ENCODE measurements at places on chromosomes 2 and 18.

- DNase-seq: no peak
These were observed 30.4 kb downstream of the HDAC4 start for GRCh38 chr2:239370403-239370802.

GRCh38 chr2:169221745-169222369 is 140.5 kb downstream of the LRP2 start:
- no peak for DNase-seq

DNA sequence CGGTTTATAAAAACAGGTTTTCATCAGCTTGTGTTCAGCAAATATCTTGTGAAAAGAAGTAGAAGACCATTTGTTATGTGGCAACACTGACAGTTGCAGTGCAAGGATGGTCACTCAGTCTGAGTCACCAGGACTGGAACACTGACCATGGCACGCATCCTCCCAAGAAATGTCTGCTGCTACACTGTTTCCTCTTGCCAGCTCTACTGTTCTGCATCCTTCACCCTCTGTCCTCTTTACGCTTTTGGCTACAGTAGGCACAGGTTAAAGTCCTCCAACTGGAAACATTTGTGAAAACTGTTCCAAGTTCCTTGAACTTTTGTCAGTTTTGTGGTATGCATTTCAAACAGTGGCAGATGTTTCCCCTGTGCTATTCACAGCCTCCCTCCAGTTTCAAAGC is 39.4 kb downstream of the OSR1 start:
- no peak for DNase-seq

GRCh38 chr2:177432703-177433102 is 40.1 kb downstream of the AGPS start:
- DNase-seq: no peak

- DNase-seq: no peak
These were observed 224.1 kb downstream of the PAX3 start for GRCh38 chr2:222074674-222075073.

DNA sequence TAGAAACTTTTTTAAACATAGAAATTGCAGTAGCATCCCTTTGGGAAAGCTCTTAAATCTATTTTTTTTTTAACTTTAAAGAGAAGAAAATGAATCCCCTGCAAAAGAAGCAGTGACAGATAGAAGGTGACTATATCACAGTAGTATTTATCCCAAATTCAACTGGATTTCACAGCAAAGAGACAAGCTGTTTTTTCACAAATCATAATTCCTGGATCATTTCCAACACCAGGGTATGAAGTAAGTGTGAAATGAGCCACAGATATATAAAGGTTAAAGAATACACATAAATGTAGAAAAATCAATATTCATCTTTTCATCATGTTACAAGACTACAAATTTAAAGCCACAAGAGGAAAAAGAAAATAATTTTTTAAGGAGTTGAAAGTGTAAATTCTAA is 1404.9 kb upstream of the NXPH2 start:
- DNase-seq: no peak

DNA sequence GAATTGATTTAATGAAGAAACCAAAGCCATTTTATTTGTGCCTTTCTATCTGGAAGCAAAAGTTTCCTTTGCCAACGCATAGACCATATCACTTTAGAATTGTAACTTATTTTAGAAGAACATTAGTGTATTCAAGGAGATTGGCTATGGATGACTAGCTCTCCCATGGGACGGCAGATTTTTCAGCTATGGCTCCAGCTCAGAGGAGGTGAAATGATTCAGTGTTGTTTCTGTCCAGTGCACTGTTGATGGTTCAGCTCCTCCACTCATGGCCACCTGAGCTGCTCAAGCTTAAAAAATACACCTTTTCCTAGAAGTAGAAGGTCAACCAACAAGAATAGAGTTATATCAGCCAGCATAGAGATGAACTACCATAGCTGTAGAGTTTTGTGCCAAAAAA is 1597.5 kb upstream of the PIK3C3 start:
- DNase-seq: no peak

- peak; percentile 55 for DNase-seq
These were observed 650.4 kb downstream of the RNF144A start for GRCh38 chr2:7567646-7568045.

- no peak for DNase-seq
These were observed 145.1 kb downstream of the GFPT1 start for GRCh38 chr2:69241664-69242514.

- no peak for DNase-seq
These were observed 8.2 kb upstream of the NAGK start for GRCh38 chr2:71060211-71060610.

- no peak for DNase-seq
These were observed 34.6 kb upstream of the TMEM17 start for GRCh38 chr2:62540408-62541168.

DNA sequence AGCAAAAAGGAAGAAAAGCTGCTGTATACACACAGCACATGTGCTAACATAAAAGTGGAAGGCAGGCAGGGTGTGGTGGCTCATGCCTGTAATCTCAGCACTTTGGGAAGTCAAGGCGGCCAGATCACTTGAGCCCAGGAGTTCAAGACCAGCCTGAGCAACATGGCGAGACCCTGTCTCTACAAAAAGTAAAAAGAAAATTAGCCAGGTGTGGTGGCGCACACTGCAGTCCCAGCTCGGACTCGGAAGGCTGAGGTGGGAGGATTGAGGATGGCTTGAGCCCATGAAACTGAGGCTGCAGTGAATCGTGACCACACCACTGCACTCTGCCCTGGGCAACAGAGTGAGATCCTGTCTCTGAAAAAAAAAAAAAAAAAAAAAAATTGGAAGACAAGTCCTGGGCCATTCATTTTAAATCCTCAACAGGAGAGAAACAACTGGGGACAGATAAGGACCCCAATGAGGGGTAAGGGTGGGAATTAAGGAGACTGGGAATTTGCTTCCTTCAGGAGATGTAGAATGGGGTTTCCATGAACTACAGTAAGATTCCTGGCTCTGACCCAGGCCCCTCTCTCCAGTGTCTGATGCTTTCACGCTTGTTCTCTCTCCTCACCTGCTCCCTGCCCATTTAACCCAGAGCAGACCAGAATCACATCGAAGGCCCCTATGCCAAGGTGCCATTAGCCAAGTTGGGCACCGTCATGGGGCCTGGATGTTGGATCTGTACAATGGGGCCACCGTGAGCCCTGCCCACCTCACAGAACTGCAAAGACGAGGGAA is 29.6 kb downstream of the TNS1 start:
- DNase-seq: no peak

DNA sequence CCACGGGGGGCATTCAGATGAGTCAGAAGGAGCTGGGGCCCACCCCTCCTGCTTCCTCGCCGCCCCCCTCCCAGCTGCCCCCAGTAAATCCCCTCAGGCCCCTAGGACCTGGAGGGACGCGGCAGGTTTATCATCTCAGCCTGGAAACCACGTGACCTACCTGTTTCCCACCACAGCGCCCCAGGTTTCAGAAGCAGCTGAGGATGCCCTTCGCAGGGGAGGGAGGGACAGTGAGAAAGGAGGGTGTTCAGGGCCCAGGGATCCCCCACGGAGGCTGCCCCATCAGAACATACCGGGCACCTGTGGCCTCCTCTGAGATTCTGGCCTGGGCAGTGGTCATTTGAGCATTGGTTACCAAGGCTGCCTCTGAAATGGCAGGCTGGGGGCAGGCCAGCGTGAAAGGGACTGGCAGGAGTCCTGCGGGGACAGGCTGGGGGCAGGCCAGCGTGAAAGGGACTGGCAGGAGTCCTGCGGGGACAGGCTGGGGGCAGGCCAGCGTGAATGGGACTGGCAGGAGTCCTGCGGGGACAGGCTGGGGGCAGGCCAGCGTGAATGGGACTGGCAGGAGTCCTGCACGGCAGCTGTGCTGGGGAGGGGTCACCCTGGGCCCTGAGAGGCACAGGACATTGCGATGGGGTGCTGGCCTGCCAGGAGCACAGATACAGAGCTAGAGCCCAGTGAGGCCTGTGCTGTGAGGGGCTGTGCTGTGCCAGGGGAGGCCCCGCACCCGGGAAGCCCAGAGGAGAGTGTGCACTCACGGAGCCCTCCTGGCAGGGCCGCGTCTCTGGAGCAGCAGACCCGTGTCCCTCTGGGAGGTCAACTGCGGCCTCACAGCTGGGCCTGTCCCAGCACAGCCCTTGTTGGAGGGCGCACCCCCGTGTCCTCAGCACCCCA is 1.6 kb downstream of the NEU4 start:
- no peak for DNase-seq

DNA sequence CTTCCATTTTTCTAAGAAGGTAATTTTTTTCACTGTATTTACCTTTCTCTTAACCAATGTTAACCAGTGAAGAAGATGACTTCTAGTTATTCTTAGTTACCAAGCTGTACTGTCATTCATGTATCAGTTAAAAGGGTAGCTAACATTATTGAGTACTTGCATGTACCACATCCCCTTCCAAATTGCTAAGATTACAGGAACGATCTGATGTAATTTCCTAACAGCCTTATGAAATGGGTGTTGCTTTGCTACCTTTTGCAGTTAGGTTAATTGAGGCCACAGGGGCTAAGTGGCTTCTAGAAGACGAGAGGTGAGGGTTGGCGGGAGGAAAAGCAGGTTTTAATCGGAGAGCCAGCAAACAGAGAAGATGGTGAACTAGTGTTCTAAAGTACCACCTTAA is 1.8 kb upstream of the SULT6B1 start:
- no peak for DNase-seq

GRCh38 chr18:41939326-41939725 is 15.7 kb upstream of the PIK3C3 start:
- no peak for DNase-seq

DNA sequence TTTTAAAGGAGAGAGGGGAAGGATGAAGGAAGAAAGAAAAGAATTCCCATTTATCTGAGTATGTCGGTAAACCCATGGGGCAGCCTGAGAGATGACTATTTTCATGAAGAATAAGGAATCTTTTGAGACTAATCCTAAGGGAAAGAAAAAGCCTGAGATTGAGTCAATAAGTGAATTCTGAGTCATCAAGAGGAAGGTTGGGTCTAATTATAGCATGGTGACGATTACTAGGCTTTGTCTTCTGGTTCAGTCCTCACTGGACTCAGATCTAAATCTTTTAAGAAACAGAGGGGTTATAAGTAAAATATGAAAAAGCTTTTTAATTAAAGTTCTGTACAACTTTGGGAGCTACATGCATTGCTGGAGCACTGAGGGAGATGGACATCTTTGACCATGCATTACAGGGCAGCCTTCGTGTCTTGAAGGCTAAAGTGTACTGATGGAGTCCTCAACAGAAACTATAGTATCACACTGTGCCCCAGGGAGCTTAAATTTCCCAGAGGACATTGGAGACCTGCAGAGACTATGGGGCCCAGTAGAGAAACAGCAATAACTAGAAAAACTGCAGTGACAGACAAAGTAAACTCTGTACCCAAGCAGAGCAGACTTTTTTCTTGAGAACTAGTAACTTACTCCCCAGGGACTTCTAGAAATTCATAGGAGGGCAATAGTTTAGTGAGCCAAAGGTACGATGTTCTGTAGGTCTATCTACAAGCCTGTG is 260.9 kb downstream of the RAD51AP2 start:
- DNase-seq: no peak

GRCh38 chr2:109523121-109523520 is 90.6 kb downstream of the SEPTIN10 start:
- DNase-seq: no peak

DNA sequence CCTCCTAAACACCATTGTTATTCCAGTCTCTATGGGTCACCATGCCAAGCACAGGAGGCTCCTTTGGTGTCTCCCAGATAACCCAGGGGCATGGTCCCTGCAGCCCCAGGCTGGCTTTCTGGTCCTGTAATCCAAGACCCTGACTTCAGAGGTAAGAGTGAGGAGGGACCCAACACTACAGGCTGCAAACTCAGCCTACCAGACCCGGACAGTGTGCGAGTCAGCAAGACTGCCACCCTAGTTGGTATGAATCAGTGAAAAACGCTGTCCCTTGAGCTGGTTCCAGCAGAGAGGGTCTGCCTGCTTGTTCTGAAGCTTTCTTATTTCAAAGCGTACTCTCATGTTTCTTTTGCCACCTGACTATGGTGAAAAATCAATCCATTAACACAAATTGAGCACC is 47.6 kb upstream of the ZFP36L2 start:
- no peak for DNase-seq

DNA sequence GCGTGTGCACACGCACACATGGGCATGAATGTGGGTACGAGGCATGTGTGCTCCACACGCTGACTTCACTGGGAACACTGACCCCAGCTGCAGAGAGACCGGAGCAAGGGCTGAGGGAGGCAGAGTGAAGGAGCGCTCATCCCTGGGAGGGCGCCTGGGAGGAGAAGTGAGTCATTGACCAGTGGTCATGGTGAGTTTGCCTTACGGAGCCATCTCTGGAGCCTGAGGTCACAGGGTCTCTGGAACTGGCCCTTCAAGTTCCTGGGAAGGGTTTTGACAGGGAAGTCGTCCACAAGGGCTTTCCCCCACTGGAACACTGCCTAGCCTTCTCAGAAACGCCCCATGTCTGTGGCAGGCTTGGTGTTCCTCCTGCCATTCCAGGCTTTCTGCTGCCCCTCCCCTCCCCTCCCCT is 14.3 kb upstream of the TMEM185B start:
- no peak for DNase-seq

- no peak for DNase-seq
These were observed 377.7 kb downstream of the TDRD15 start for GRCh38 chr2:21501376-21502027.

DNA sequence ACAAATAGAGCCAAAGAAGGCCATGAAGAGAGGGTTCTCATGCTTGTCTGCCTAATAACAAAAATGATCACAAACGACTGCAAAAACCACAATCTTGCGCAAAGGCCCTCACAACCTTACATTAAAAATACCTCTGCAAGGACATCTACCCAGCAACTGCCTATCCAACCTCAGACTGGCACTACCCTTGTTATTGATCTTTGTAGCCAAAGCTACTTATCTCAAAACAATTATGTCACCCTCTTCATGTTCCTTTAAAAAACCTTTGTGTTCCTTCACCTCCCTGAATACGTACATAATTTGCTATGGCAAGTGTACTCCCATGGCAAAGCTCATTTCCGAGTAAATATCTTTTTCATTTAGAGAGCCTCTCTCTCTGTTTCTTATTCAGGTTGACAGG is 44.1 kb downstream of the TMEM163 start:
- DNase-seq: no peak

- DNase-seq: no peak
These were observed 565.2 kb upstream of the ID2 start for GRCh38 chr2:8116661-8117060.

GRCh38 chr2:23531280-23531679 is 146.3 kb downstream of the KLHL29 start:
- no peak for DNase-seq

DNA sequence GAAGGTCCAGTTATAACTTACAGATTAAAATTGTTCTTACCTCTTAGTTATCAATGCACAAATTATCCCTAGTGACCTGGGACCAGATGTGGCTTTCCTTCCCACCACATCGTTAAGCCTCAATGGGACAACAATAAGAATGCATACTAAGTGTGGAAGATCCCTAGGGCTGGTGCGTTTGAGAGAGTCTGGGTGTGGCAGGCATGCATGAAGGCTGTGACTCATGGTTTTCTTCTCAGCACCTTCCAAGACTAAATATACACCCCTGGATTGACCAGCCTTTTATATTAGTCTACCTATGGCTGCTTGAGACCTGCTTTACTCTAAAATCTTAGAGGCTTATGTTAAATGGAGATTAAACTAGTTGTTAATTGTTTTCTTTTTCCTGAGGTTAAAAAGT is 261.7 kb upstream of the SLC14A2 start:
- DNase-seq: no peak

Measured in activated naive CD8-positive, alpha-beta T cell treated with anti-CD3 and anti-CD28 coated beads, Interleukin-2, amount 50 U/mL, for 16 hours (primary cell).